ENCODE measurements at places on chromosomes 3 and 15. TPM values are rescaled to one million over a fixed set of nuclear protein-coding genes. Genes with fewer than 3 reads are reported as not detected.

MAP6D1 gene
- total RNA-seq: 7.9 TPM

NPAP1 gene
- not detected for total RNA-seq

GPR149 gene
- not detected for total RNA-seq

BCL2A1 gene
- total RNA-seq: 2.6 TPM

MYRIP gene
- total RNA-seq: 1.5 TPM

CSTA gene
- 253 TPM for total RNA-seq

IQCF5 gene
- not detected for total RNA-seq

SEMA6D gene
- 22.0 TPM for total RNA-seq

ABHD10 gene
- 13.4 TPM for total RNA-seq

ATP8B4 gene
- total RNA-seq: 9.5 TPM

GP5 gene
- total RNA-seq: 0.19 TPM

CFAP20DC gene
- 1.1 TPM for total RNA-seq

MKRN2OS gene
- total RNA-seq: 2.0 TPM

CHRNA7 gene
- total RNA-seq: 6.1 TPM

SETD2 gene
- total RNA-seq: 52.7 TPM

LIPC gene
- 0.26 TPM for total RNA-seq

FMN1 gene
- 19.8 TPM for total RNA-seq

LSG1 gene
- 86.5 TPM for total RNA-seq

LMAN1L gene
- 0.42 TPM for total RNA-seq

PATL2 gene
- 0.57 TPM for total RNA-seq

SLC12A1 gene
- not detected for total RNA-seq

PCOLCE2 gene
- total RNA-seq: 7.5 TPM

CHST13 gene
- not detected for total RNA-seq

ARL13B gene
- 5.7 TPM for total RNA-seq

FGF7 gene
- total RNA-seq: 5.5 TPM

CAMK2N2 gene
- total RNA-seq: not detected

HTR3E gene
- not detected for total RNA-seq

FGF12 gene
- total RNA-seq: 1.5 TPM

WNT5A gene
- 9.4 TPM for total RNA-seq

STAC gene
- total RNA-seq: 5.1 TPM

GRAMD1C gene
- 16.5 TPM for total RNA-seq

CASR gene
- not detected for total RNA-seq

PRRT3 gene
- total RNA-seq: 6.1 TPM

EFHB gene
- 1.8 TPM for total RNA-seq

SKOR1 gene
- 1.1 TPM for total RNA-seq

ARNT2 gene
- 5.1 TPM for total RNA-seq

ZPLD1 gene
- total RNA-seq: not detected

CYP1A2 gene
- total RNA-seq: not detected

HRG gene
- not detected for total RNA-seq

Data from suprapubic skin (tissue), 4 donors.